ENCODE measurements at places on chromosomes 2 and 18. TPM values are rescaled to one million over a fixed set of nuclear protein-coding genes. Genes with fewer than 3 reads are reported as not detected.
A peak's percentile ranks its signal among the peaks of the same experiment; 100 is the strongest.

DNA sequence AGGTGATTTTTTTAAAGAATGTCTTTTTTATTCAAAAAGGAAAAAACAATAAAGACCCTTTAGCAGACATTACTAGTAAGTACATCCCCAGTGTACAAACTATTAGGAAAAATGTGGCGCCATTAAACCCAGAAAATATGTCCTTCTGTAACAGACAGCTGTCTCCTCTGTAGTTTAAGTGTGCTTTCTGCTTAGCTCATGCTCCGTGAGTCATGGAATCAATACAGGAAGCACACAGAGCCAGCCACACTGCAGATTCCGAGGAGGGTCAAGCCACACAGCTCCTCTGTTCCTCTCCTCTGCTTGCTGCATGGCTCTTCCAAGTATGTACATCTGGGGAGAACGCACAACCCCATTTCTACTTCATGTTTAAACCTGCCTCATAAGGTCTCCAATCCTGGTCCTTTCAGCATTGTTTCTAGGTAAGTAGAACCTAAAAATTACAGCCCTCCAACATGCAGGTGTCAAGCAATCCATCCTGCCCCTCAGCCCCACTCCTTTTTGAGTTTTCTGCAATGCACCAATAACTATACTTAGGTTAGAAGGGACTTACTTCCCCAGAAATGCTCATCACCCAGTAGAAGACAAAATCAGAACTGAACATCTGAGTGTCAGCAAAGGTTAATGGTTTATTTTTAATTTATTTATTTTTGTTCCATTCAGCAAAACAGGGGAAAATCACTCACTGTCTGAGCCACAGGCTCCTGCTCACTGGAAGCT, 37.5 kb downstream of the ACVR1 start:
- peak; percentile 11 for DNase-seq

DNA sequence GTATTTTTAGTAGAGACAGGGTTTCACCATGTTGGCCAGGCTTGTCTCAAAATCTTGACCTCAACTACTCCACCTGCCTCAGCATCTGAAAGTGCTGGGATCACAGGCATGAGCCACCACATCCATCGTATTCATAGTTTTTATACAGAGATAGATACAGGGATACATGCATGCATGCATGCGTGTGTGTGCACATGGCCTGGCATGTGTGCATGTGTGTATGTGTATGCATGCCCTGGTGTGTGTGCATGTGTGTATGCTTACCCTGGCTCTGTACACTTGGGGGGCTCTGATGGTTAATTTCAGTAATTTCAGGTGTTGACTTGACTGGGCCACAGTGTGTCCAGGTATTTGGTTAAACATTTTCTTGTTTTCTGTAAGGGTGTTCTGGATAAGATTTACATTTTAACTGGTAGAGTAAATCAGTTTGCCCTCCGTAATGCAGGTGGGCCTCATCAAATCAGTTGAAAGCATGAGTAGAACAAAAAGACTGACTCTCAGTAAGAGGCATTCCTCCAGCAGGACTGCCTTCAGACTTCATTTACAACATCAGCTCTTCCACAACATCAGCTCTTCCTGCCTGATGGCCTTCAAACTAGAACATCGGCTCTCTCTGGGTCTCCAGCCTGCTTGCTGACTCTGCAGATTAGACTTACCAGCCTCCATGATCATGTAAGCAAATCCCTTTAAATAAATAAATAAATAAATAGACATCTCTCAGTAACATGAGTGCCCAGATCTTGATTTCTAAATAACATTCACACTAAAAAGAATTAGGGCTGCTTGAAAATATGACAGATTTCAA, 30.8 kb downstream of the SESTD1 start:
- no peak for DNase-seq

DNA sequence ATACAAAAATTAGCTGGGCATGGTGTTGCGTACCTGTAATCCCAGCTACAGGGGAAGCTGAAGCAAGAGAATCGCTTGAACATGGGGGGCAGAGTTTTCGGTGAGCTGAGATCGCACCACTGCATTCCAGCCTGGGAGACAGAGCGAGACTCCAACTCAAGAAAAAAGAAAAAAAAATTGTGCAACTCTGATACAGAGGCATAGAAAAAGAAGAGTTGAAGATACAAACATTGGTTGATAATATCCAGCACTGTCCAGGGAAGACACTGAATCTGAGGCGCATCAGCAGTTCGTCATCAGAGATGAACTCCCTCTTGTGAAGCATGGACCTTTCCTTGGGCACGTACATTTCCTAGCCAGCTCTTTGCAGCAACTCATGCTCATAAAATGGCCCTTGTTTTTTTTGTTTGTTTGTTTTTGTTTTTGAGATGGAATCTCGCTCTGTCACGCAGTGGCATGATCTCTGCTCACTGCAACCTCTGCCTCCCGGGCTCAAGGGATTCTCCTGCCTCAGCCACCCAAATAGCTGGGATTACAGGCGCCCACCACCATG, 16.7 kb upstream of the GALM start:
- DNase-seq = no peak

- DNase-seq = no peak
Observed at GRCh38 chr2:105714141-105714540, 30.6 kb upstream of the NCK2 start.

DNA sequence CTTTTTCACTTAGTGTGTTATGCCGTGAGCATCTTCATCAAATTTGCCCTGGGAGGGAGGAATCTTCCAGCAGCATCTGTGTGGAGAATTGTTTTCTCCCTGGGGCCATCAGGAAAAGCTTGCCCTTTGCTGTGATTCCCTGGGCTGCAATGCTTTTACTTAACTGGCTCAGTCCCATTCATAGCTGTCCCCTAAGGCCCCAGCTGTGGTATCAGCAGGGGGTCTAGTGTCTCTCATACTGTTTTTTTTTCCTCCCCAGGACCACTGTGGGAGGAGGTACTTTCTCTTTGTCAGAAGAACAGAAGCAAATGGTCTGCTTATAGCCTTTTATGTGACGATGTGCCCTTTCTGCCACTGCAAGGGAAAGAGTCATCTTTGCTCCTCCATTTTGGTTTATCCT, 176.8 kb upstream of the CELF4 start:
- no peak for DNase-seq

DNA sequence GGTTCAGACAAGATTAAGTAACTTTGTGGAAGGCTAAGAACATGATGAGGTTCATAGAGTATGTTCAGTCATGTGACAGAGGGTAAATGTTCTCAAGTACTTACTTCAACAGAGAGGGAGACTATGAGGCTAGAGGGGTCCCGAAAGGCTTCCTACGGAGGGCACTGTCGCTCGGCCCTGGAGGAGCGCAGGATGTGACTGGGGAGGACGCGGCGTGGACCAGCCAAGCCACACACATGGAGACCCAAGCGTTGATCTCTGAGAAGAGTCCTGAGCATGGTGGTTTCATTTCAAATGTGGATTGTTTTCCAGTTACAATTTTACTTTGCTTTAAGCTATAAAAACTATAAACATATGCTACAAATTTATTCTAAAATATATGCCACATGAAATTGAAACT, 227.5 kb downstream of the PTGR3 start:
- no peak for DNase-seq

- DNase-seq = no peak
Observed at GRCh38 chr2:153294199-153294786, 184.3 kb downstream of the RPRM start.

Gene LDLRAD4
- 34.5 TPM for total RNA-seq

Gene PRSS56
- not detected for total RNA-seq

Gene ZSWIM2
- not detected for total RNA-seq

Gene MROH2A
- total RNA-seq = not detected
